Activated T-cell treated with anti-CD3 and anti-CD28 coated beads for 48 hours (primary cell): ENCODE measurements at places on chromosomes 3 and 15.

DNA sequence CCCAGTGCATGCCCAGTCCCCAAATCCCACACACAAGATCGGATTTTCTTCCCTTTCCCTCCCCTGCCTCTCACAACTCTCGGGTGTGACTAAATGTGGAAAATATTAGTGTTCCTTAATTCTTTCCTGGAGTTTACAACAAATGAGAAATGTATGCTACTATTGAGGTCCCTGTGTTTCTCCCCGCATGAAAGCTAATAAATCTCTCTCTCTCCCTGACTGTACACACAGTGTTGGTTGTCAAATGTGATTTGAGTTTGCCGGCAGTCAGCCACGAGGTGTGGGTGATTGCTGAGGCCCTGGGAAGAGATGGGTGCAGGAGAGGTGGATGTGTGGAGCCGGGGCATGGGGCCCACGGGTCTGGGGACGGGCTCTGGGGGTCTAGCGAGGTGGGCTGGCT lies 161.4 kb upstream of the IQSEC1 start:
- no peak for DNase-seq

DNA sequence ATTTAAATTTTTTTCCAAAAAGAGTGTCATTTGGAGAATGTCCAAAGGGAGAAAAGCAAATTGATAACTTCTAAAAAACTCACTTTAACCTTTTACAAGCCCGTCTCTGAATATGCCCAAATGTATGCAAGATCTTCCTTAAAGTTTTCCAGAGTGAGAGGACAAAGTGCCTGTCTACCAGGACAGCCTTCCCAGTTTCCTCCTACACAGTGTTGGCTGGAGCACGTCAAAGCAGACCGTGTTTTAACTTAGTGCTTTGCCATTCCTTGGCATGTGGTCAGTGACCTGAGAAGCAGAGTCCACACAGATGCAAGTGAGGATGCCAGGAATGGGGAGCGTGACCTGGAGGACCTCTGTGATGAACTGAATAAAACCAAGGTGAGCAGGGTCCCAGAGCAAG lies 245.7 kb downstream of the FAM43A start:
- DNase-seq, result no peak

DNA sequence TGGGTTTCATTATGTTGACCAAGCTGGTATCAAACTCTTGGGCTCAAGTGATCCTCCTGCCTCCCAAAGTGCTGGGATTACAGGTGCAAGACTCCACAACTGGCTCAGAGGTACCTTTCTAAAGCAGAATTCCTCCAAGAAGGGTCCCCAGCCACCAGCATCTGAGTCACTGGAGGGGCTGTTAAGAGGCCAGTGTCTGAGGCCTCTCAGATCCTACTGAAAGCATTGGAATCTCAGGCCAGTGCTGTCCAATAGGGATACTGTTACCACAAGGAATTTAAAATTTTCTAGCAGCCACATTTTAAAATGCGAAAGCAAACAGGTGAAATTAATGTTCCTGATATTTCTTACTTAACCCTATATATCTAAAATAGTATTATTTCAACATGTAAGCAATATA lies 1.3 kb downstream of the CAV3 start:
- no peak for DNase-seq

DNA sequence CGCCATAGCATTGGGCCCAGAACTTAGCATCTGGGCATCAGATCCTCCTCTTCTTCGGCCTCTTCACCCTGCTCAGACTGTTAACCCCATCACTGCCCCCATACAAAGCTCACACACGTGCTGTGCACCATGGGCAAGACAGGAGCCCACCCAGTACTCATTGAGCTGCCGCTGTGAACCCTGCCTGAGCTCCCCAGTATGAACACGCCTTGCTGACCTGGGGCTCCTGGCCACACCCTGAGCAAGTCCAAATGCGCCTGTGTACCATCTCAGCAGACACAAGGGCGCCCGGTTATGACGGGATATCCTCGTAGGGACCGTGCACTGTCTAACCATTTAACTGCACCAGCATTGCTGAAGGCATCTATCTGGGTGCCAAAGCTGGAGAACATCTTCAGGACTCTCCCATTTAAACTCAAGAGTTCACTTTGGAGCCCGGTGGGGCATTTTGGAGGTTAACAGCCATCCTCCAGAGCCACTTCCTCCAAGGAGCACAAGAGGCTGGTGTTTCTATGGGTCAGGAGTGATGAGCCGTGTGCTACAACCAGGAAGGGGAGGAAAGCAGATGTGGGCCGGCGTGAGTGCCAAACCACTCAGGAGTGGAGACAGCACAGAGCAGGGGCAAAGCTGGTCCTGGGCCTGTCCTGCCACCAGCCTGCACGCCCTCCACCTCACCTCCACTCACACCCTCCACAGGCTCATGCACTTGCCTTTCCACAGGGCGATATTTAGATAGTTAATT lies 12.1 kb downstream of the PRR23E start:
- no peak for DNase-seq

DNA sequence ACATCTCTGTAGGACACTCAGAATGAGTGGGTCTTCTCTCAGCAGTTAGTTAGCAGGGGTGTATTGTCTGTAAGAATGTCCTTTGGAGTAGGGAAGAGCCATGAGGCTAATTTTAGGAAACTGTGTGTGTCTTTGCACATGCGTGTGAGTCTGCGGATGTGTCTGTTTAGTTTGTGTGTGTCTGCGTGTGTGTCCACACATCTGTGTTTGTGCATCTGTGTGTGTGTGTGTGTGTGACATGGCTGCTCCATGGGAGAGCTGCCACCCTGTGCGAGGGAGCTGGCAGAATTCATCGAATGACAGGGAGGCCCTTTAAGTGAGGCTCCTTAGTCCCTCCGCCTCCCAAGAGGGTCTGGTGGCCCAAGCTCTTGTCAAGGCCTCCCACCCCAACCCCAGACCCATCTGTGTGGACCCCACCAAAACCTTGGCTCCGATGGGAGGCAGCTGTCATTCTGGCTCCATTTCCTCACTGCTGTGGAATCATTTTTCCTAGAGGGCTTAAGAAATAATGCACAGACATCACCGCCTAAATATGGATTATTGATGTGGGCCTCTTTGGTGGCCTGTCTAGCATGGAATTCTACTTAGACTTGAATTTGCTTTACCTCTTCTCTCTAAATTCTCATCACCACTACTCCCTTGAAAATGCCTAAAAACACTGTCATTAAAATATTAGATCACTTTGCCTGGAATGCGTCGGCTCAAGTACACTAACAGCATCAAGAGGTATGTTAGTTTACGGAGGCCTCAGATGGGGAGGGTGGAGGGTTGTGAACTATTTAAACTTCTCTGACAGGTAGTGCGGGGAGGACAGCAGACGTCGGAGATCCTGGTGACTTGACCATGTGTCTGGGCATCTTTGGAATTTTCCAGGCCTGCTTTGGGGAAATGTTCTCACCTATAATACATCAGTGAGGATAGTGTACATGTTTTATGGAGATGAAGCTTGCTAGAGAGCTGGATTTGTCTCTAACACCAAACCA lies 9.4 kb downstream of the ESYT3 start:
- no peak for DNase-seq

- DNase-seq, result no peak
Observed at GRCh38 chr3:75334299-75334698, 329.8 kb upstream of the FRG2C start.
